NCI-H1048 (cell line): ENCODE measurements at places on chromosomes 6 and 20.

DNA sequence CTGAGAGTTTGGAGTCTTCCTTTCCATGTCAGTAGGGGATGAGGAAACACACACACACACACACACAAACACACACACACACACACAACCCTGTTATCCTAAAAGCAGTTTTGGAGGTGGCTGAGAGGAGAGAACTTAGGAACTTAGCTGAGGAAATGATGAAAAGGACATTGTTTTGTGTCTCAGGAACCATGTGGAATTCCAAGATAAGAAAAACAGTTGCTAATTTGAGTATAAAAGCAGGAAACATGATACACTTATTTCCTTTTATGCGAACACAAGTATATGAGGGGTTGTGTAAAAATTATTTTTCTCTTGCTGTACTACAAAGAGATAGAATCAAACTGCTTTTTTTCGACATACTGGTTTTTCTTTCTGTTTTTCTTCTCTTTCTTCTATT is at the start of gene MYCT1:
Gene MYCT1, plus strand, starts transcription at position 264 of the 400 bp plus-strand sequence. Its CDS starts 6 bp downstream, at position 270.
- no peak for DNase-seq

GRCh38 chr20:9609887-9610502 is 95.6 kb downstream of the LAMP5 start:
- peak; percentile 34 for DNase-seq

GRCh38 chr20:3606021-3606420 is 57.2 kb downstream of the GFRA4 start:
- no peak for DNase-seq

DNA sequence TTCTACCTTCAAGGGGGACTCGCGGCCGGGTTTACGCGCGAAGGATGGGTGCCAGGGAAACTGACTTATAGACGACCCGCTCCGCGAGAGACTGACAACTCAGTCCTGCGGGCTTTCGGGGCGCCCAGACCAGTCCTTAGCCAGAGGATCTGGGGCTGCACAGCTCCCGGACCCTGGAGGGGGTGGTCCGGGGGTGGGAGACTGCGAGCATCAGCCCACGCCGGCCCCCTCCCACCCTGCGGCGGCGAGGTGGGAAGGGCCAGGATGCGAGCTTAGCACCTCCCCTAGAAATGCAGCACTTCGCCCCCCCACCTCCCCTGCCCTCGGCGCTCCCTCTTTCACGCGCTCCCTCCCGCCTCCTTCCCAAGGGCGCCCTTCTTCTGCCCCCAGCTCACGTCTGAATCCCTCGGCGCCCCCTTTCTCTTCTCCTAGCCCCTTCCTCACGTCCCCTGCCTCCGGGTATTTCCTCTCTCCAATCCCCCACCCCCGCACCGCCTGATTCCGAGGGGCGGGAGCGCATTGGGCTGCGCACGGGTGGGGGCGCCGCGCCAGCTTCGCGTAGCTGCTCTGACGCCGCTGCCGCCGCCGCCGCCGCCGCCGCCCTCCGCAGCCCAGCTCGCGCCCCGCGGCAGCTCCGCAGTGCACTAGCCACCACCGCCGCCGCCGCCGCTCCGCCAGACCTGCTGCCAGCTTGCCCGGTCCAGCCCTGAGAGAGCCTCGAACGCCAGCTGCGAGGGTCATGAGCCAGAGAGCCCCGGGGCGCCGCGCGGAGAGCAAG is at the start of gene SLC32A1:
Gene SLC32A1, plus strand, starts transcription at position 639 of the 778 bp plus-strand sequence. CDS start 239 bp downstream, outside the sequence.
- DNase-seq: no peak

GRCh38 chr6:75458895-75459294 is 34.7 kb downstream of the FILIP1 start:
- DNase-seq: no peak

- DNase-seq: no peak
Observed at GRCh38 chr6:31187780-31188194, 17.3 kb upstream of the POU5F1 start.

- no peak for DNase-seq
Observed at GRCh38 chr20:63848003-63848911, 13.0 kb upstream of the ABHD16B start.

DNA sequence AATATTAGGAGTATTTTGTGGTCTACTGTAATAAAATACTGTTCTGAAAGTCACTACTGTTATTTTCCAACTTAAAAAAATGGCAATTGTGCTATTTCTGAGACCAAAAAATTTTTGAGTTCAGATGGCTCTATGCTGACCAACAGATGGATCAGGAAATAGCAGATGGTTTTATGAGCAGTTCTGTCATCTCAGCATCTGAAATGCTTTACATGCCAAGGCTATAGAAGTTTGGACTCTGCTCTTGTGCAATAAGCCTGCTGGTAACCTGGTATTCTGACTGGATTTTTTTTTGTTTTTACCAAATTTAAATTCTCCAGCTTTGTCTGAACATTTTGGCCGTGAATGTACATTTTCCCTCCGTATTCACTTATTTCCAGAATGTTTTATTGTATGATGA is 1127.5 kb downstream of the GRIK2 start:
- DNase-seq: no peak

- no peak for DNase-seq
Observed at GRCh38 chr6:34709386-34709785, 12.8 kb upstream of the ILRUN start.

DNA sequence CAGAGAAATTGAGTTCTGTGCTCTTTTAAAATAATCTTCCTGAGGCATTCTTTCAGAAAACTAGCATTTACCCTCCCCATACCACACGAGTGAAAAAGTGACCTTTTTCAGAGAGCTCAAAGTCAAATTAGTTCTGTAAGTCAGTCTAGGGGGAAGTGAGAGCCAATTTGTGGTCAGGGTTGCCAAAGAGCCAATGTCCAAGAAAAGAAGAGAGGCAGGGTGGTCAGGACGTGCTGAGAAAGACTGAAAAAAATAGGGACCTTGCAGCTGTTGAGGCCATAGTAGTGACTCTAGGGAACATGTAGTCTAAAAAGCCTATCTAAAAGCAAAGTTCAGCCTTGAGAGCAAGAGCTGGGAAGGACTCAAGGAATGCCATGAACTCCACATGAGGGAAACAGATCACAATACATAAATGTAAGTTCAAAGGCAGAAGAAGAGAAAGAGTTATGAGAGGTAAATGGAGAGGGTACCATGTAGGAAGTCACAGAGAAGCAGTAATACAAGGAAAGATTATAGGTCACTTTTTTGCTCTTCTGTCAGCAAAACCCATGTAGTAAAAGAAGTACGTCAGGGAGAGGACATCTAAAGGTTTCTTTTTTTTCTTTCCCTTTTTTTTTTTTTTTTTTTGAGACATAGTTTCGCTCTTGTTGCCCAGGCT is 565.1 kb upstream of the FLRT3 start:
- DNase-seq: no peak

DNA sequence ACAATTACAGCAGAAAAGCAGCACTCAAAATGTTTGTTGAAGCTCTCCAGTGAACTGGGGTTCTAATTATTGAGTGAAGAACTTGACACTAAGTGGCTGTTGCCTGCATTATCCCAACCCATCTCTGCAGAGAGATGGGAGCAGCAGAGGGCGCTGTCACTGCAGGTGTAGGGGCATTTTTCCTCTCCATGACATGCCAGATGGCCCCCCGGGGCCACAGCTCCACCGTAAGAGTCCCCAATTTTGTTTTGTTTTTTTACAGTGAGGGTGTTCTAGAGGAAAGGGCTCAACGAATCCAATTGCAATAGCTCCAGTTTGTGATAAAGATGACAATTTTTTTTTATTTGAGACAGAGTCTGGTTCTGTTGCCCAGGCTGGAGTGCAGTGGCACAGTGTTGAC is 1.9 kb upstream of the FUCA2 start:
- no peak for DNase-seq

DNA sequence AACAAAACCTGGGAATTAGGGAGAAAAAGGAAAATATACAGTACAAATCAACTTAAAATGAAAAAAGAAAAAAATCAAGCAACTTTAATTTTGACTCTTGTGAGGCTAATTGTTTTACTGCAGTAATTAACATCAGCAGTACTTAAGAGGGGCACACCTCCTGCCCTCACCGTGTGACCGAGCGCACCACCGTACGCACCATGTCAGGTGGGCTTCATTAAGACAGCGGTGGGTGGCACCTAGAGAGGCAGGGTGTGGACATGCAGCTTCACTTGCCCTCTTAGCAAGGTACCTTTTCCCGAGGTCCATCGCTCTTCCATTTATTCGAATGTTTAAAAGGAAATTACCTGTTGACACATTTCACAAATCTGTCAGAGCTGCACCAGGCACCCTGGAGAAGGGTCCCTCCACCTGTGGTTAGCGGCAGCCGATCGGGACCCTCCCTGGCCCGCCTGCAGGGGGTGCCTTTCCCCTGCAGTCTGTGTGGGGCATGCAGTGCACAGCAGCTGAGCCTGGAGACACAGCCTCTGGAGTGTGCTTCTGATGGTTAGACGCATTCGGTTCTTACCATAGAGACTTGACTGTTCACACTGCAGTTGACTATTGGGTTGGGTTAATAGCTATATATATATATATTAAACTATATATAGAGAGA is 184.1 kb downstream of the TMEM242 start:
- DNase-seq: no peak

DNA sequence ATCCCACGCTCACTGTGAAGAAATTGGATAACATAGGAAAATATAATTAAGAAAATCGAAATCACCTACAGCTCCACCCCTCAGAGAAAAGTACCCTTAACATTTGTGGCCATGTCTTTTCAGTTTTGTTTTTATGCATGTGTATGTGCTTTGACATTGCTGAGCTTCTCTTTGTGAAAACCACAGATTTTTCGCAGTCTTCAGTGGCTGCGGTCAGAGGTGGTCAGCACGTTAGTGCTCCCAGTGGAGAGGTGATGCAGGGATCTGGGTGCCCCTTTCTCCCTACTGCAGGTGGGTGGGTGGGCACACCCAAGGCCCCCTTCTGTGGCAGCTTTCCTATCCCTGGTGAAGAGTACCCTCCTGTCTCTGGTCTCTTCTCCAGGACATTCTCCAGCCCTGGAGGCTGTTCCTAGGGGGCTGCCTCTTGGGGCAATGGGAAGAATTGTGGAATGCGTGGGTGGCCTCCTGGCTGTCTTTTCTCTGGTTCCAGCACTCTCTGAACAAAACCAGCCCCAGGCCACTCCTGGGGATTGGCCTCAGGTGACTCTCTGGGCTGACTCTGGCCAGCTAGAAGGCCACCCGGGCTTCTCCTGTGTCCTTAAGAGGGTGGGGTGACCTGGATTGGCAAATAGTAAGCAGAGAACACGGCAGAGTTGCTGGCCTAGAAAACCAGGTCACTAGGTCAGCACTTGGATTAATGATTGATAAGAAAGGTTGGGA is 49.8 kb upstream of the FANCE start:
- DNase-seq: no peak

DNA sequence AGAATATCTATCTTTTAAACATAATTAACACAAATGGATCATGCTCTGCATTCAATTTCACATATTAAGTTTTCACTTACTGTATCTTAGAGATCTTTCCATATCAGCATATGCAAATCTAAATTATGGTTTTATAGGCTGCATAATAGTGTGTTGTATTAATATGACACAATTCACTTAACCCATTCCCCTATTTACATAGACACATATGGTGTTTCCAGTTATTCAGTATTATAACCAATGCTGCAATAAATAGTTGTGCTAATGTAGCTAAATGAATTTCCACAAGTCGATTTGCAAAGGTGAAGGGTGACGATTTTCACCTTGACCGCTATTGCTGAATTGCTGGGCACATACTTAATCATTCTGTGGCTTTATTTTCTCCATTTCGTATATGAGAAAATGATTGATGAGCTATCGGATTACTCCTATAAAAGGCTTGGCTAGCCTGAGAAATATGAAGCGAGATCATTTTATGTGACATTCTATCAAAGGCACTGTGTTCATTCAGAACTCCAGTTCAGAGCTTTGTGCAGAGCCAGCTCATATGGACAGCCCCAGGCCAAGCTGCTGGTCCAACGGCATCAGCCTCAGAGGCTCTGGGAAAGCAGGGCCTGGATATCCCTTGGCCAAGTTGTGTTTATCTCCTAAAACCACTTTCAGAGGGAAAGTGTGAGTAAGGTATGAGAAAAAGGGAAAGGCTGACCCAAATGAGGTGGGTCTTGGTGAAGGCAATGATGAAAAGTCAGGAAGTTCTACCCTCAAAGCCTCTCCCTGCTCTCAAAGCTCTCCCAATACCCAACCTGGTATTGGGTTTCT is 50.8 kb downstream of the GFOD1 start:
- no peak for DNase-seq

DNA sequence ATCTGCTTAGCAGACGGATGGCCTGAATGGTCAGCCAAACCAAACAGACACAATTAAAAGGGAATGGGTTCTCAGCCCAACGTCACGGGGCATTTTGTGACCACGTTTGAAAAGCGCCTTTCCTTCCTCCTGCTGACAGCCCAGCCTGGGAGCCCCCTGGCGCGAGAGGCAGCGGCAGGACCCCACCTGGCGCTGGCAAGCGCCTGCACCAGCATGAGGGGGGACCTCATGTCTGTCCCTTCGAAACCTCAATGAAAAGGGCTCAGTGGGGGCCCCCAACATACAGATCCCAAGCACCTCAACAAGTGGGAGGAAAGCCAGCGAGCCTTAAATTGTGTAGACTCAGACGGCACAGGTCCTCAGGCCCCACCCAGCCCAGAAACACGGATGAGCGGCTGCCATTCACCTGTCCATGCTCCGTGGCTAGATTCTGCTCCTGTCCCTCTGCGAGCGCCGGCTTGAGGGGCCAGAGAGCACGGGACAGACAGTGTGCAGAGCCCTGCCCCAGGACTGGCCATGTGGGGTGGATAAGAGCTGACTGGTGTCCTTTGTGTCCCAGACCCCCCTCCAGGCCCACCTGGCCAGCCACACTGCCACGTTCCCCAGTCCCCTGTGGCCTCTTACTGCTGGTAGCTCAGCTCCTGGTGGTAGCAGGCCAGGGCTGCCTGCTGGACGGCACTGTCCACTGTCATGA is 87.6 kb downstream of the NINL start:
- no peak for DNase-seq

DNA sequence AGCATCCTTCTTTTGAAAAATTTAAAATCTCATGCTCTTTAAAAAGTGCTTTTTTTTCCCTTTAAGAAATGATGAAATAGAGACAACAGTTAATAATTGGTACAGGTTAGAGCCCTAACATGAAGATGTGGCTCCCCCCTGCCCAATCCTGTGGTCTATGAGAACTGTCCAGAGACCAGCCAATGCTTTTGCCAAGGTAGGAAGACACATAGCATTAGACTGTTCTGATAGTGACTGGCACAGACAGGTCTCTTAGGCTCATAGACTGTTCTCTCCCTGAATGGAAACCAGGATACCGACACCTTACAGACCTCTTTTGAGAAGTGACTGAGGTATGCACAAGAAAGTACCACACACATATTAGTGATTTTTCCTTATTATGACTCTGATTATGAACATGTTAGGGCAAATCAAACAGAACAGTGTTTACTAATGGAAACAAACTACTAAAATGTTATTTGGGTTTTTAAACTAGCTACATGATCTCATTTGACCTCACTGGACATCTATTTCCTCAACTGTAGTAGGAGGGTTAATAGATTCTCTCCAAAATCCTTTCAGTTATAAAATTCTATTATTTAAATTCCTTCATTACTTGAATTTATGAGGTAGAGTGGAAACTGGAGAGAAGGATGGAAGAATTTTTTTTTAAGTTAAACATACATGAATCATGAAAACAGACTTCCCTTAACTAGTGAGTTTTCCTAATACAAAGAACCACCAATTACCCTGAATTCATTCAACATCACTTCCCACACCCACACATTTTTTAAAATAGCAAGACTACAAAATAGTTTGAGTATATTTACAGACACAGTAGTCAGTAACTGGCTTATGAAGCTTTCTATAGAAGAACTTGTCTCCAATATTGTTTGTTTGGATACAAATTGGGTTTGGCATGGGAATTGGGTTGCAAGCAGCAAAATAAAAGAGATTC is 120.4 kb downstream of the OGFRL1 start:
- DNase-seq: no peak

GRCh38 chr20:32763202-32764004 is 1.2 kb downstream of the DNMT3B start:
- DNase-seq: no peak
